Transverse colon (tissue), 4 donors: ENCODE measurements at places on chromosomes 16 and 17. TPM values are rescaled to one million over a fixed set of nuclear protein-coding genes. Genes with fewer than 3 reads are reported as not detected.

The MCRIP2 gene
- total RNA-seq, result 158 TPM

DNA sequence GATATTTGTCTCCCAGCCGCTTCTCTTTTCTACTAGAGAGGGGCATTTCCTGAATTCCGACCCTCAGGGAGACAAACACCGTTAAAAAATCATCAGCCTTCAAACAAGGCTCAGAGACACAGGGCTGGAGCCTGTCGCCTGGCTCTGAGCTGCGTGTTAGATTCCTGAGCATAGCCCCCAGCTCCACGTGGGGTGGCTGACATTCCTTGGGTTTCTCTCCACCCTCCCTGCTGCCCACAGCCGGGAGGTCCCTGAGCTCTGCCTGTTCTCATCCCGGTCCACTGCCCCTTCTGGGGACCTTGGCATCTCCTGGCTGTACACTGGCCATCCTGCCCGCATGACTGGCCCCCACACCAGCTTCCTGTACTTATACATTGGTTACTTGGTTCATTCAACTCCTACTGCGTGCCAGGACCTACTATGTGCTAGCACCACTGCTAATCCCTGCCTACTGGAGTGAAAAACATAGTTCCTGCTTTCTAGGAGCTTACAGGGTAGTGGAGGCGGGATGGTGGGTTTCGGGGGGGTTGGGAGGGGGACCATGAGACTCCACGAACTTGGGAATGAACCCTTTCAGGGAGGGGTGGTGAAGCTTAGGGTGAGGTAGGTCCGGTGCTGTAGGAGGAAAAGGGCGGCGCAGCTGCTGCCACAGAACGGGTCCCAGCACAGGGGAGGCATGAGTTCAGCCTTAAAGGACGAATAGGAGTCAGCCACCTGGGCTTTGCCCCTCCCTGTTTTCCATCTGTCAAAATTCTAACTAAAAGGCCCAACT, 52.1 kb upstream of the TMEM132E start:
- no peaks in the 10 kb centered on the region for H3K36me3 ChIP-seq
- no peaks in the 10 kb centered on the region for H3K4me1 ChIP-seq
- H3K27me3 ChIP-seq, result peaks cover 12% of the 10 kb centered on the region
- H3K4me3 ChIP-seq, result no peak overlapping the region
- DNase-seq, result no peak

GRCh38 chr16:13873835-13874438, 46.0 kb upstream of the ERCC4 start:
- H3K27me3 ChIP-seq, result no peaks in the 10 kb centered on the region
- H3K27ac ChIP-seq, result no peak overlapping the region
- DNase-seq, result no peak
- H3K4me1 ChIP-seq, result no peaks in the 10 kb centered on the region

GRCh38 chr17:47802341-47803022, 19.1 kb downstream of the OSBPL7 start:
- H3K4me1 ChIP-seq, result no peaks in the 10 kb centered on the region
- H3K36me3 ChIP-seq, result no peaks in the 10 kb centered on the region
- H3K4me3 ChIP-seq, result no peak overlapping the region
- H3K27ac ChIP-seq, result no peak overlapping the region

The TEX19 gene
- total RNA-seq, result not detected

GRCh38 chr16:46929378-46930332, 43.8 kb downstream of the DNAJA2 start:
- H3K4me3 ChIP-seq, result no peak overlapping the region
- no peak overlapping the region for H3K27ac ChIP-seq
- no peaks in the 10 kb centered on the region for H3K36me3 ChIP-seq

The NTHL1 gene
- total RNA-seq, result 12.7 TPM

The CCL4 gene
- total RNA-seq, result not detected

The SEPTIN1 gene
- total RNA-seq, result 5.2 TPM

The MYH8 gene
- total RNA-seq, result not detected

DNA sequence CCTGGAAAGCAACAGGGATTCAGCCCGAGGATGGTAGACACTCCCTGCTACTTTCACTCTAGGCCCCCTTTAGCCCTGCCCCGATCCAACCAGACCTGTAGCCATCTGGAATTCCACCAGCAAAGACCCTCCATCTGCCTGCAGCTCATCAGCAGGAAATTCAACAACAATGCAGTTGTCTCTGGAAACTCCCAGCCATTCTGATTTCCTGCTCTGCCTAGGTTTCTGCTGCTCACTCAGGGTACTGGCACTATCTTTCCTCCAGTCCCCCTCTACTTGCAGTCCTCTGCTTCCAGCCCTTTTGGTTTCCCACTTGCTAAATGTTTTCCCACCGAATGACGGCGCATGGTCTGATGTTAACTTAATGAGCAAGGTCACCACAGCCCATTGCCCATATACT, 2.7 kb upstream of the SP6 start:
- no peak overlapping the region for H3K4me3 ChIP-seq
- H3K4me1 ChIP-seq, result peaks cover 4% of the 10 kb centered on the region
- no peak overlapping the region for H3K27ac ChIP-seq
- H3K36me3 ChIP-seq, result no peaks in the 10 kb centered on the region
- DNase-seq, result no peak

- no peak overlapping the region for H3K27ac ChIP-seq
- peaks cover 3% of the 10 kb centered on the region for H3K4me1 ChIP-seq
- peak; percentile 43 for DNase-seq
- no peaks in the 10 kb centered on the region for H3K27me3 ChIP-seq
- no peak overlapping the region for H3K4me3 ChIP-seq
- H3K36me3 ChIP-seq, result no peaks in the 10 kb centered on the region
Observed at GRCh38 chr17:38341035-38341721, 2.6 kb downstream of the GPR179 start.

- no peak for DNase-seq
- H3K4me3 ChIP-seq, result no peak overlapping the region
- H3K4me1 ChIP-seq, result no peaks in the 10 kb centered on the region
- H3K27me3 ChIP-seq, result no peaks in the 10 kb centered on the region
- no peak overlapping the region for H3K27ac ChIP-seq
Observed at GRCh38 chr16:25614716-25615265, 77.0 kb upstream of the HS3ST4 start.

DNA sequence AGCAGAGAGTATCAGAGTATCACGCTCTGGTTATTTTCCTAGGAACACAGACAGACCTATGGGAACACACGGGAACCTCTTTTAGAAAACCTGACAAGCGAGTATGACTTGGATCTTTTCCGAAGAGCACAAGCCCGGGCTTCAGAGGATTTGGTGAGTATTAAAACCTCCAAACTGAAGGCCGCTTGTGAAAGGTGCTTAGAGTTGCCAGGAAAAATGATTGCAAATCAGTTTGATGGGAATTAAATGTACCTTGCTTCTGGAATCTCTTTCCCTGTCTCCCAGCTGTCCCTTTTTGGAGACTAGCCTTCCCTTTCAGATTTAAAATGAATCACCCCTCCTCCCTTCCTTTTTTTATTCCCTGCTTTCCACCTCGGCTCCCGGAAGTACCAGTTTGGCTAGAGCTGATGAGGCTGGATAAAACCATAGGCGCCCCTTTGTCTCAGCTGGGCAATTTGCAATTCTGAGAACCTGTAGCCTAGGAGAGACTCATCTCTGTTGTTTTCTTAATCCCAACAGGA, 27.3 kb downstream of the KAT7 start:
- no peaks in the 10 kb centered on the region for H3K27me3 ChIP-seq
- no peak for DNase-seq
- peaks cover 17% of the 10 kb centered on the region for H3K4me1 ChIP-seq
- no peaks in the 10 kb centered on the region for H3K36me3 ChIP-seq
- no peak overlapping the region for H3K4me3 ChIP-seq
- H3K27ac ChIP-seq, result peak overlapping the region; percentile 12
